ENCODE measurements at places on chromosomes 3 and 15.

DNA sequence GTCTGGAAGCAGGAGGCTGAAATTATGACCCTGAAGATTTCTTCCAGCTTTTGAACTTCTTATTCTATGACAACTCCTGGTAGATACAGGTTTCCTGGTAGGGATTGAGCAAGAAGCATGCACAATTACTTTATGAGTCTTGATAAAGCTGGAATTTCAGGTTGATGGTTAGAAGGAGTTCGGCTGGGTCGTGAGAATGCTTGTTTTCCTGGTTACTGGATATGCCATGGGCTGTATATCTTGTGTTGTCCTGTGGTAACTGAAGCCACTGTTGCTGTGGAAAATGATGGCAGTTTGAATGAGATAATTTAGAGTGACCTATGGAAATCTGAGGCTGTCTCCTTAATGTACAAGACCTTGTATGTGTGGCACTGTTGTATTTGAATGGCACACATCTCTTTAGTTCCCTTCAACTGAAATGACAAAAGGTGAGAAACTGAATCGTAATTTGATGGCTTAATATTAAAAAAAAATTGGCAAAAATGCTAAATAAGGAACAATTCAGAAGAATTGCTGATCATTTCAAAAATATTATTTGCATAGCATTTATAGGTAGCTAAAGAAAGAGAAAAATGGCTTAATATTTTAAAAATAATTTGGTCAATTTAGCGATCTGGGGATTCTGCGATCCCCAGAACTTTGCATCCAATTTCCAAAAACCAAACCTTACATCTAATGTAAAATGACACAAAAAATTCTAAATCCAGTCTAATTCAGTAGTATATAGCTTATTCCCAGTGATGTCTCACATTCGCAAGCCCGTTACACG, 1.1 kb upstream of the UBE2E1 start:
- DNase-seq: no peak

DNA sequence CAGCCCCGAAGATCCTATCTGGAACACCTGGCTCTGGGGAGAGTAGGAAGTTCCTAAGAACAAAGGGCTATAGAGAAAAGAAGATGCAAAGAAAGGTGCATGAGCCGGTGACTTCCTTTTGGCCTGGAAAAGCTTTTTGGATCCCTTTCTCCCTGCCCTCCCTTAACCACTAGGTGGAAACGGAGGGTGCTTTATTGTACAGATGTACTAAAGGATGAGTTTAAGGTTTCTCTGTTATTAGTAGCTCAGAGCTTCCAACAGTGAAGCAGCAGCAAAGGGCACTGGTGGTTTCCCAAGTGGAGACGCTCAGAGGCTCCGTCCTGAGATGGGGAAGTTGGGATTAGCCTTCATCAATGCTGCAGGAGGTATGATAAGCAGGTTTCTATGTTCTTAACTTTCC, 5.9 kb upstream of the ADGRG7 start:
- peak; percentile 43 for DNase-seq

DNA sequence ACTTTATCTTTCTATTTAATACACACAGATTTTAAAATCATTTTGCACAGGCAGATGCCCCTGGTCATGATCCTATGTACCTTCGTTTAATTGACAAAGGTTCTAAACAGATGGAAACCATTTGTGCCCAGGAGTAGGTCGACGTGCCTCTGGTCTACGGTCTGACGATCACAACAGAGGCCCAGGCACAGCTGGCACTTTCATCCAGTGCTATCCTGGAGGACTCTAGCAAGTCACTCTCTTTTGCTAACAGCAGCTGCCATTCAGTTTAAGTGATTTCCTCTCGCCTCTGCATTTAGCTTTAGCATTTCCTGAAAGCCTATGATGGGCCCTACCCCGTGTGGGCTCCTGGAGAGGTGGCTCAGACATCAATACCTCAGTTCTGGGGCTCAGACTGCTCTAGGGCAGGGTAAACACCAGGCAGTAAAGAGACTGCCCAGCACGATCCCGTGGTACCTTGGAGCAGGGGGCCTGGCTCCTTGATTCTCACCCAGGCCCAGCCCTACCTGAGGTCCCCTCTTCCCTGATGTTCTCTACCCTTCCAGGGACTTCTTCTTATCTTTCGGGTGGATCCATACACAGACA, 83.2 kb upstream of the SNRPA1 start:
- DNase-seq: no peak

GRCh38 chr3:53555068-53555588, 60.7 kb downstream of the CACNA1D start:
- no peak for DNase-seq

DNA sequence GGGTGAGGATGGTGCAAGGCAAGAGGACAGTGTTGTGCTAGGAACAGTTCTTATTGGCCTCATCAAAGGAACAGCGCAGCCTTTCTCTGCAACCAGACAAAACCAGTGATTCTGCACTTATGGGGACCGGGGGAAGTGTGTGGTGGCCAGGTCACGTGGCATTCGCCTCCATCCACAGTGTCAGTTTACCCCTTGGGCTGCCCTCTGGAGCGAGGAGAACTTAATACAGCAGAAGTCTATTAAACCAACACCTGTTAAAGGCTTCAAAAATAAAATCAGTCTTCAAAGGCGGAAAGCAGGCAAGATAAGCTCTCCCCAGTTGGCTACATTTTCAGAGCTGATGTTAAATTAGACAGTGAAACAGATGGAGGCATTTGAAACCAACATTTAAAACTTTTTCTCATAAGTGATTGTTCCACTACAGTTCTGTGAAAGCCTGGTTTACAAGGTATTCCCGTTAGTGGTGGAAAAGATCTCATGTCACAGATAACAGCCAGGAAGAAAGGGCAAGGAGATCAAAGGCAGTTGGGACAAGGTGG, 75.2 kb downstream of the LRIG1 start:
- DNase-seq: no peak

DNA sequence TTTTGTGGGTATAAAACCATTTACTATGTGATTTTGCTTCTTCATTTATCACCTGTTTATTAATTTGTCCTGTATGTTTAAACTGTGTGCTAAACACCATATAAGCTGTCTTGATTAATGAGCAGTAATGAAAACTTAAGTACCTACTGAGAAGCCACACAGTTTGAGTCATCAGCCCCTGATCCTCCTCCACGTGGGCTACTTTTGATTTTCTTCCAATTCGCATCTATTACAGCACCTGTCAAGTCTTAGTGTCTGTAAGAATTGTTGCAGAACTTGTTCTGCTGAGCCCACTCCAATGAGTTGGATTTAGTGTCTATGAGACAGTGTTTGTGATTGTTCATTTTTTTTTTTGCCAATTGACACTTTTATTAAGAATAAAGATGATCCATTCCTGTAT, 16.8 kb downstream of the EPHA6 start:
- no peak for DNase-seq

DNA sequence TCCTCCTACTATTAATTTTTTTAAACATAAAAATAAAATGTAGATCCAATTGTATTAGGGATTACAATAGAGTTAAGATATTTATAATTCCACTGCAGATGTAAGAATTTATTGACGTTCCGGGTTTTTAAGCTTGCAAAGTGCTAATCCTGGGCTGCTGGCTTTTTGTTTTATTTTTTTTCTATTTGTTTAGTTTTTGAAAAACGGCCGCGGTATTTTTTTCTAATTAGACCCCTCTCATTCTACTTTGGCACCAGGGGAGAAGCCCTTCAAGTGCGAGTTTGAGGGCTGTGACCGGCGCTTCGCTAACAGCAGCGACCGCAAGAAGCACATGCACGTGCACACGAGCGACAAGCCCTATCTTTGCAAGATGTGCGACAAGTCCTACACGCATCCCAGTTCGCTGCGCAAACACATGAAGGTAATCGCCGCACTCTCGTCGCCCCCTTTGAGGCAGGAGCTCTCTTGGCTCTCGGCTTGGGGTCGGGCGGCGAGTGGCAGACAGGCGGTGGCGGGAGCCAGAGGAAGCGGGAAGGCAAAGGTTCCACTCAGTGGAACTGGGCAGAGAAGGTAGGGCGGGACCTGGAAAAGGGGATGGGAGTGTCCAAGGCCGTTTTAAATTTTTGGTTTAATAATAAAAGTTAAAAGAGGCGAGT, 3.2 kb downstream of the ZIC1 start:
- peak; percentile 48 for DNase-seq

GRCh38 chr15:27234593-27234992, 263.6 kb downstream of the GABRG3 start:
- DNase-seq: no peak

GRCh38 chr3:182913889-182914288, 66.4 kb downstream of the DCUN1D1 start:
- DNase-seq: no peak

DNA sequence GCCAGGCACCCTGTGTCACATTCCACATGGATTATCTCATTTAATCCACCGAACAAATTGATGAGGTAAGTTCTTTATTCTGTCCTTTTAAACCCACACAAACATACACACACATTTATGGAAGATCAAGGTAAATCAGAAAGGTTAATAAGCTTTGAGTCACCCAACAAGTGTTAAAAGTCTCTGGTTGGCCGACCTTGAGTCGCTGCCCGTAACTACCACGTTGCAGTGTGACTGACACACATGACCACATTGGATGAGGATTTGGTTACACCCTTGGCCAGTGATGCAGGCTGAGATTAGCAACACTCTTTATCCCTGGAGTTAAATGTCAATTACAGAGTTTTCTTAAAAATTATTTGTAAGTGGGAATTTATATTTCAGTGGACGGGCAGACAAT, 19.2 kb downstream of the FOXP1 start:
- DNase-seq: no peak

- peak; percentile 37 for DNase-seq
These were observed 2.6 kb downstream of the FAM43A start for GRCh38 chr3:194688200-194688740.

DNA sequence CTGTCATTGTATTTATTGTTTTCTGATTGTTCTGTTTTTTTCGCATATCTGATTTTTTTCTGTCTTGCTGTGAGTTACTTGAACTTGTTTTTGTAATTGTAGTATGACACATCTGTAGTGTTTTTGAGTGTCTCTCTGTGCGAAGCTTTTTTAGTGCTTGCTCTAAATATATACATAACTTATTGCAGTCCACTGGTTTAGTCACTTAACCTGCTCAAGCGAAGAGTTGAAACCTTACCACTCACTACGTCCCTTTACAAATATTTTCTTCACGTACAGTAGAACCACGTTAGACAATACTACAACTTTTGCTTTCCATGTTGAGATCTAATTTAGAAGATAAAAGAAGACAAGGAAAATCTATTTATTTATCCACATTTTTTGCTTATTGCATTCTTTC, 713.0 kb upstream of the GRM7 start:
- no peak for DNase-seq

- peak; percentile 26 for DNase-seq
These were observed 27.3 kb upstream of the FGD5 start for GRCh38 chr3:14791343-14791945.

DNA sequence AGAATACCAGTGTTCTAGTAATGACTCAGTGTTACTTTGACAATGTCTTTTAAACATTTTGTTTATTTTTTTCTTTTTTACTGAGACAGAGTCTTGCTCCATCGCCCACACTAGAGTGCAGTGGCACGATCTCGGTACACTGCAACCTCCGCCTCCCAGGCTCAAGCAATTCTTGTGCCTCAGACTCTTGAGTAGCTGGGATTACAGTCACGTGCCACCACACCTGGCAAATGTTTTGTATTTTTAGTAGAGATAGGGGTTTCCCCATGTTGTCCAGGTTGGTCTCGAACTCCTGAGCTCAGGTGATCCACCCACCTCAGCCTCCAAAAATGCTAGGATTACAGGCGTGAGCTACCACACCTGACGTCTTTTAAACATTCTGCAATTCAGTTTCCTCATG, 15.7 kb downstream of the AQR start:
- no peak for DNase-seq

Measured in fibroblast of skin of scalp (primary cell).